ENCODE measurements at places on chromosomes 6 and 20.
A peak's percentile ranks its signal among the peaks of the same experiment; 100 is the strongest.

DNA sequence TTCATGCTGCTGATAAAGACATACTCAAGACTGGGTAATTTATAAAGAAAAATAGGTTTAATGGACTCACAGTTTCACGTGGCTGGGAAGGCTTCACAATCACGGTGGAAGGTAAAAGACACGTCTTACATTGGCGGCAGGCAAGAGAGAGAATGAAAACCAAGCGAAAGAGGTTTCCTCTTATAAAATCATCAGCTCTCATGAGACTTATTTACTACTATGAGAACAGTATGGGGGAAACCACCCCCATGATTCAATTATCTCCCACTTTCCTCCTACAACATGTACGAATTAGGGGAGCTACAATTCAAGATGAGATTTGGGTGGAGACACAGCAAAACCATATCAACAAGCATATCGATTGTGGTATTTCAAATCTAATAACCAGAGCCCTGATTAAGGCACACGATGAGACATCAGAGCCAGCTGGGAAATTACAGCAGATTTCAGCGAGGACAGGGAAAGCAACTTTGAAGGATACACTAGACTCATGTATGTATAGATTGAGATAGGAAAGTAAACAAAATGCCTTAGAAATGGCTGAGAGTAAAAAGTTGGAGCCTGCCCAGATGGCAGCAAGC is 129.8 kb upstream of the GJE1 start:
- no peak for DNase-seq

DNA sequence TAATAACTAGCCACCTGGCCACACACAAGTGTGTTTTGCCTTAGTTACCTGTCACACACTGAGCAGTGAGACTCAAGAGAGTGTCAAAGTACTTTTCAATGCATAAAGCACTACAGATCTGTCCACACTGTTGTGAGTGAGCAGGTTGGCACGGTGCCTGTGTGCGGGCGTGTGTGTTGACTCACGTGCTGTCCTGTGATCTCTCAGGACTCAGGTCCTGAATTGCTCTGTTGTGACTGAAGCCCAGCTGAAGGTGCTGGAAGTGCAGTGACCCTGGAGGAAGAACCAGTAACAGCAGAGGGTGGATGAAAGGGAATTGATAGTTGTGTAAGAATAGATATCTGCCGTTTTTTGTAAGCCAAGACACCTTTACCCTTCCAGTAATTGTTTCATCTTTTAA is 18.3 kb downstream of the SLC16A10 start:
- DNase-seq = peak; percentile 29

DNA sequence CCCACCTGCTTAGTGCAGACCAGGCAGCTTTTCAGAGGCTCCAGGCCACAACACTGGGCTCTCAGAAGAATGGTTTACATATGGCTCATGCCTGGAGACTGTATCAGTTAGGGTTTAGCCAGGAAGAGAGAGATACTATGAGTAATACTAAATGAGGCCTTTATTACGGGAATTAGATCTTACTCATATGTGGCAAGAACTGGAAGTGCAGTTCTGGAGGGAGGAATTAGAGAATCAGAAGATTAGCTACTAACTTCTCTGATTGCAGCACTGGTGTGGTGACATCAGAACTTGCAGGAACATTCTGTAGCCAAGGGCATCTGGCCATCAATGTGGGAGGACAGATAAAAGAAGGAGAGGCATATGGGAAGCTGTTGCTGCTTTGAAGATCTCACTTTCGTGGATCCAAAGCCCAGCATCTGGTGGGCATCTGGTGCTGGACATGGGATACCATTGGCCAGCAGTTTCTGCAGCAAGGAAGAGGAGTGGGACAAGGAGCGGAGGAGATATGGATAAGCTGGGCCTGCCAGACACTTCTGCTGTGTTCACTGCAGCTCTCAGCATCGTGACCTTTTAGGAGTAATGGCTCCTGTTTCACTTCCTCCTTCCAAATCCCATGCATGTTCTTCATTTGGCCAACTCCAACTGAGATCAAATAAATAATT is 248.5 kb downstream of the BTBD3 start:
- DNase-seq = peak; percentile 97

DNA sequence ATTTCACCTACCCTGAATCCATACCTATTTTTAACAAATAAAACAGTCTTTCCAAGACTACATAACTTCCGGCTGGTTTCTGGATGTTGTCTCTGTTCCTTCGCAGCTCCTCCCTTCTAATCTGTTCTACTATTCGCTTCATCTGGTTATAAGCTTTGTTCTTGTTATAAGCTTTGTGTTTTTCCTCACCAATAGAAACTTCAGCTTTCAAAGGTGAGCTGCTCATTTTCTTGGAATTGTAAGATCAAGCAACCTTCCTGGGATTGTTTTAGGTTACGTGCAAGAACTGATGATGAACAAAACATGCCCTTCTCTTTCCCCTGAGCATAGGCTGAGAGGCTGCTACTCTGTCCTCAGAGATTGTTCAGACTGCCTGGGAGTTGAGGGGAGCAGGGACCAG is 2.1 kb downstream of the GFOD1 start:
- no peak for DNase-seq

GRCh38 chr6:160101277-160102205 is 20.1 kb upstream of the SLC22A1 start:
- DNase-seq = no peak

DNA sequence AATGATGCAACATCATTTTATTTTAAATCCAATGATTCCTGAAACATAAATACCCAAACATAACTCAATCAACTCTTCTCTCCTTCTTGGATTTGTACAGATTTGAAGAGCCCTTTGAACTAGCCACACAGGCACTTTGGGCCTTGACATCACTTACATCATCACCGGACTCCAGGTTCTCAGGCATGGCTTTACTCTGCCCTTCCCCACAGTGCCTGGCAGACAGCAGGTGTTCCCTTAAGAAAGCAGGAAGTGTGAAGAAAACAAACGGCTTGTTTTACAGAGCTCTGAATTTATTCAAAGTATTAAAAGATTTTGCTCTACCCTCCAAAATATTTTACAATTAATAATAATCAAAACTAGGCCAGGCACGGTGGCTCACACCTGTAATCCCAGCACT is 54.8 kb upstream of the GCM1 start:
- no peak for DNase-seq

DNA sequence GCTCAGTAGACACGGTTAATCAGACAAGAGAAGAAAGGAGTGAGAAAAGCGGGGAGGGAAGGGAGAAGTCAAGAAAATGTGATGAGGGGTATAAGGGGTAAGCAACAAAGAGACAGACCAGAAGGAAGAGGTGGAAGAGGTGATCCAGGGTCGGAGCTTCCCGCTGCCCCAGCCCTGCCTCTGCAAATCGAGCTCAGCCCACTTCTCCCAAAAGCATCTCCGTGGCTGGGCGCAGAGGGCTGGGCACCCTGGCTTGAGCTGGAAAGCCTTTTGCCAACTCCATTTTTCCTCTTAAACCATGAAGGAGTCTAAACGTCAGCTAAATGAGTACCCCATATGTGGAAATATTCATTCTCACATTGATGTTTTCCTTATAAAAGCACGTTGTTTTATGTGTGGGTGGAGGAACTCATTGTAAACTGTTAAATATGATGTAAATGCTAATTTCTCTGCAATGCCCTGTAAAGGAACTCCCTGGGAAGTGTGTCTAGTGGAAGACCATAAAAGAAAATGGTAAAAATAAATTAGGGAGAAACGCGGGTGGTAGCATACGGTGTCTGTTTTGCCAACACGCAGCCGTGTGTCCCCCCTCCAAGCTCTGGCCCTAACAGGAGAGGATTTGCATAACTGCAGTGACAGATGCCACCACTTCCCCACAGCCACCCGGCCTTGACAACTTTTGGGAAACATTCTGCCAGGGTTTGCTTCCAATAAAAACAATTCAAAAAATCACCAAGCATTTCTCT is 55.2 kb upstream of the MAFB start:
- no peak for DNase-seq

- peak; percentile 71 for DNase-seq
These were observed 39.6 kb downstream of the RNF217 start for GRCh38 chr6:125001684-125002405.

GRCh38 chr6:12595161-12595811 is 121.3 kb upstream of the PHACTR1 start:
- peak; percentile 79 for DNase-seq

DNA sequence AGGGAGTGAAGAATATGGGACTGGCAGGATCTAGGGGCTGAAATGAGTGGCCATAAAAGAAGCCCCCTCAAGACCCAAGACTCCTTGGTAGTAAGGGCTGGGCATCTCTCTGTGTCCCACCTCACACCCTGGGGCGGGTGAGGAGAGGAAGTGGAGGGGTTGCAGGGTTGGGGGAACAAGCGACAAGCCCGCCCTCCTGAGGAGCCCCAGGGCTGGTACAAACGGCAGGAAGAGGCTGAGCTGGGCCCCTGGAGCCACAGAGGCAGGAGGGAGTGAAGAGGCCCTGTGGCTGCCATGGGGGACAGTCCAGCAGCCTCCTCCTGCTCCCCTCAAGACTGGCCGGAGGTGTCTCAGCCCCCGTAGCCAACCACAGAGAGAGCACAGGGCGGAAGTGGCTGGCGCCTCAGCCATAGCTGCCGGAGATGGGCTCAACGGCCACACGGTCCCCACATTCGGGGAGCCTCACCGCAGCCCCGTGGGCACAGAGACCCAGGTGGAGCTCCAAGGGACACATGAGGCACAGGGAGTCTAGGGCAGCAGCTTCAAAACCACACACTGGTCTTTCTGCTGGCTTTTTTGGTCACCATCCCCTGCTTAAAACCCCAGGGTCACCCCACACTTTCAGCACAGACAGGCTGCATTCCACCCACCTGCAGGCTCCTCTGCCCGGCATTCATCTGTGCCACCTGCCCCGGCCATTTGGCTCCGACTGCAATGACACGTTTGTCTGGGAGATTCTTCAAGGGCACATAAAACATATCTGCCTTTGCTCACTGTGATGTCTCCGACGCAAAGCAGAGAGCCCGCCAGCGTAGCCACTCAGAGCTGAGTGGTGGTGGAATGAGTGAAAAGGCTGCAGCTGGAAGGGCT is 524 bp downstream of the C20orf203 start:
- DNase-seq = no peak

- peak; percentile 48 for DNase-seq
These were observed 58.1 kb downstream of the RNF217 start for GRCh38 chr6:125020385-125020784.

DNA sequence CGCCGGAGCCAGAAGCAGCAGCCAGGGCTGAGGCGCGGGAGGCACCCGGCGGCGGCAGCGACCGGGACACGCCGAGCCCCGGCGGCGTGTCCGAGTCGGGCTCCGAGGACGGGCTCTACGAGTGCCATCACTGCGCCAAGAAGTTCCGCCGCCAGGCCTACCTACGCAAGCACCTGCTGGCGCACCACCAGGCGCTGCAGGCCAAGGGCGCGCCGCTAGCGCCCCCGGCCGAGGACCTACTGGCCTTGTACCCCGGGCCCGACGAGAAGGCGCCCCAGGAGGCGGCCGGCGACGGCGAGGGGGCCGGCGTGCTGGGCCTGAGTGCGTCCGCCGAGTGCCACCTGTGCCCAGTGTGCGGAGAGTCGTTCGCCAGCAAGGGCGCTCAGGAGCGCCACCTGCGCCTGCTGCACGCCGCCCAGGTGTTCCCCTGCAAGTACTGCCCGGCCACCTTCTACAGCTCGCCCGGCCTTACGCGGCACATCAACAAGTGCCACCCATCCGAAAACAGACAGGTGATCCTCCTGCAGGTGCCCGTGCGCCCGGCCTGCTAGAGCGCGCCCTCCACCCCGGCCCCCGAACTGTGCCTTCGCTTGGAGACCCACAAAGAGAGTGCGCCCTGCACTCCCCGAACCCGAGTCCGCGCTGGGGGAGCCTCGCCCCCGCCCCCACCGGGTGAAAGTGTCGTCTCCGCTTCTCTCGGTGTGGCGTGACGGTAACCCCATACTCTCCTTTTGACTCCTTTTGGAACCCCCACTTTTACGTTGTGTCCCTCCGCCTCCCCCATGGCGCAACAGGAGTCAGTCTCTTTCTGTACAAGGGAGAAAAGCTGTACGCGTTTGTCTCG is 1.6 kb downstream of the INSM1 start:
- no peak for DNase-seq
